ENCODE measurements at places on chromosomes 6 and 20.

DNA sequence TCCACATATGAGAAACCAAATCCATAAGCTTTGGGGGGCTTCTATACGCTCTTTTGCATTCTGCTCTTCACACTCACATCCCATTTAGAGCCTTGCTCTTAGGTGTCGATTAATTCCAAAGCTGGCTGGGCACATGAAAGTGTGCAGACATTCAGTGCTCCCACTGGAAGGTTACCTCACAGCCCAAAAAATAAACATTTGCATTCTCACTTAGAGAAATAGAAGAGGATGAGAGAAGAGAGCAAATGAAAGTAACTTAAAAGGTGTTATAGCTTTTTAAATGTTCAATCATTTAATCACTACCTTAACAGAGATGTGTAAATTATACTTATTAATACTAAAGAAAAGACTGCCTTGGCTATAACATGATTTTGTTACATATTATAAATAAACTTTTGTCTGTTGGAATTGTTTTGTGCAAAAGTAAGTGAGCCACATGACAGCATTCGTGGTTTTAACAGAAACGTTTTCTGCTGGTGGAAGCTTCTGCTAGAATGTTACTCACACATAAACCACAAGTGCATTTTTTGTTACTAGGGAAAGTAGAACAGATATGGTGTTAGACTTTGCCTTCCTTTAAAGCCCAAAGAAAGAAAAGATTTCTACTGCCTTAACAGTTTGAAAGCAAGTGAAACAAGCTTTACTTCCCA lies 116.7 kb downstream of the SIM1 start:
- DNase-seq, result no peak

DNA sequence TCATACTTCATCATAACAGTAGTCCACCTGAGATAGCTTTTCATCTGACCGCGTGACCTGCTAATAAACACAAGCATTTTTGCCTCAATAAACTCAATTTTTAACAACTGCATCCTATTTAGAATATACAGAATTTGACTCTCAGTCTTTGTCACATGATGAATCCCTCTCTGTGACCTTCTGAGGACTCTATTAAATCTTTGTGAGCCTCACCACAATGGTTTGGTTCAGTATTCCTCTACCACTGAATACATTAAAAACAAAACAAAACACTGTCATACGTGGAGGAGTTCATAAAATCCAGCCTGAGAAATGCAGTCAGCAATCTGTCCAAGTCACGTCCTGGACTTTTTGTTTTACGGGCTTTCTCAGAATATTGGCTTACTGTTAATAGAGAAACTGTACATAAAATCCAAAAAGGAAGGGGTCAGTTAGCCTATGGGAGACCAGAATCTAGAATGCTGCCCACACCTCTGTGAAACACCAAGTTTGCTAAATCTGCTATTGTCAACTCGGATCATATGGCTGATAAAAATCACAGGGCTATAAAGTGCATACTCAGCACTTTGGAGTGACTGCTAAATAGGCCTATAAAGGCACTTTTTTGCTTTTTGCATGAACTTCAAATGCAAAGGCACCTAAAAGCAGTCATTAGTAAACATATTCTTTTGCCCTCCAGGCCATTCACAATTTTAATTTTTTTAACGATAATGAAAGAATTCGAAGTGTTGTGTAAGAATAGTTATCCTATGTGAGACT lies 190.3 kb upstream of the HDDC2 start:
- DNase-seq, result no peak

- DNase-seq, result no peak
These were observed 2.2 kb downstream of the QKI start for GRCh38 chr6:163416557-163417253.

GRCh38 chr6:105430685-105431084 lies 27.8 kb upstream of the PREP start:
- DNase-seq, result no peak

DNA sequence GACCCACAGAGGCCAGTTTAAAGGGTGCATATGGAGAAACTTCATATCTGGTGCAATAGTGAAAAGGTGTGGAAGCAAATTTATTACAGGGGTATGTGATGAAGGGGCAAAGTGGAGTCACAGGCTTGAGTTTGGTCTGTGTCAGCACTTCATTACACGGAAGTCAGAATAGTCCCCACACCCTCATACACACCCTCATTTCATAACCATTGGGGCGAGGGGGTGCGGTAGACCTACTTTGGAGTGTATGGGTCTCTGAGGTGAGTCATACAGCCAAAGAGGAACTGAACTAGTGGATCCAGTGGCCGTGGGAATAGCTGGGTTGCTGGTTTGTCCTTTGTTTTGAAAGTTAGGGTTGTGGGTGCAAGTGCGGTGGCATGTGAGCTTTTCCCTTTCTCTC lies 3.3 kb downstream of the TM9SF4 start:
- no peak for DNase-seq

DNA sequence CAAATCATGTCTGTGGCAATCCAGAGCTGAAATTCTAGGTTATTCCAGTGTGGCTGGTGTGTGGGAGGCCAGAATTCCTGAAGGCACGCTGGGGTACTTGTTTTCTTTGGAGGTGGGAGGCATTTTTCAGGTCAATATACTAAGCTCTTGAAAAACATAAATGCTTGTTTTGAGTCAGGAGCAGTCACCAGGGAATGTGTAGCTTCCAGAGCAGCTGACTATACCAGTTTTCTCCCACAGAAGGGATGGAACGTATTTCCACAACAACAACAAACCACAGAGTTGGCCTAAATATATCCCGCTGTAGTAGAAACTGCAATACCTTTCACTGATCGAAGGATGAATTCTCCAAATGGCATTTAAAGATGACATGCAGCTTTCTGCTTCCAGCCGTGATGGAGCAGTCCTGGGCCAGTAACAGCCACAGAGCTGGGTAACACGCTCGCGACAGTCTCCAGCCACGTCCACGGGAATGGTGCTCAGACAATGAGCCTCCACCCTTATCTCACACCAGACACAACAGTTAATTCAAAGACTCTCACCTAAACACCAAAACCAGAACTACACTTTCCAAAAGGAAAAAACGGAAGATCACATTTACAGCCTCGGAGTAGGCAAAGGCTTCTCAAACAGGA lies 23.2 kb downstream of the CHRNA4 start:
- DNase-seq, result no peak

DNA sequence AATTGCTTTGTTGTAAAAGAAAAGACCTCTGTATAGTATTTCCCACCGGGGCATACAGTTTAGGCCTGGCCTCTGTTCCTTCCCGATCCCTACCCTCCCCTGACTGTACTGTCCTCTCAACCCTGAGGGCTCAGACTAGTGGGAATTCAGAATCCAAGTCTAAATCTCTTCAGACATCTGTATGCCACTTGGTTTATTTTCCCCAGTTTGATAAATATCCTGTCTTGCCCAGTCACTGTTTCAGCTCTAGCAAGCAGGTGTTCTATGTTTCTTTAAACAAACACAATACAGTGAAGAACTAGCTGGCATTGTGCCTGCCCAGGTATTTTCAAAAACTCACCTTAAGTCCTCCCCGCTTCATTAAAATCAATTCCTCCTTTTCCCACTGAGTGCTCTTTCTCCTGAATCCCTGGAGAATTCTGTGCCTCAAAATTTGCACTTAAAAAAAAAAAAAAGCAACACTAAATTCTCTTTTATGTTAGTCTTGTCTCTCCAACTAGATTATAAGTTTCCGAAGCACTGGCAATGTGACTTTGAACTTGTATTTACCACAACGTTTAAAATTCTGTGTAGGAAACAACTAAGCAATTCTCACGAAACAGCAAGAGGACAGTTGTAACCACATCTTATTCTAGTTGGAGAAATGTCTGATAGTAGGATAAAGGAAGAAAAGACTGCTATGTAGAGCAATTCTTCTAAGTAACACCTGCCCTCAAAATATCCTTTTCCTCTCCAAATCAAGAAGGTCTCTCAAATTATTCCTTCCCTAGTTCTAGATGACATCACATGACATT lies 112.0 kb upstream of the CARMIL1 start:
- no peak for DNase-seq

DNA sequence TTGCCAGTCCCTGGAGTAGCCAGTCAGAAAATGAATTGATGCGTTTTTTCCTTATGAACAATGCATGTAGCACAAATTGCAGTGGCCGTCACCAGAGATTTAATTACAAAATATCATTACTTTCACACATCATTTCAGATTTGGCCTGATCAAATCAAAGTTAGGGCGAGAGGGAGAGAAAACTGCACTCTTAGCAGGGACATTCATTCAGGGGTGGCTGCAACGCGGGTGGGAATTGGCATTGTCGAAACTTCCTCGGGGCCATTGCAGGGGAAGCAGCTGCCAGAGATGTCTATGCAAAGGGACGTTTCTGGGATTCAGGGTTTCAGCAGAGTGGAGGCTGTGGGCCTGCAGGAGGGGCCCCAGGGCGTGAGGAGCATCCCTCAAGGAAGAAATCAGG lies 76.5 kb upstream of the TOP1 start:
- DNase-seq, result no peak

- DNase-seq, result no peak
These were observed 22.9 kb downstream of the HLA-DRA start for GRCh38 chr6:32462609-32463008.

GRCh38 chr6:105981002-105981887 lies 104.9 kb upstream of the PRDM1 start:
- no peak for DNase-seq

DNA sequence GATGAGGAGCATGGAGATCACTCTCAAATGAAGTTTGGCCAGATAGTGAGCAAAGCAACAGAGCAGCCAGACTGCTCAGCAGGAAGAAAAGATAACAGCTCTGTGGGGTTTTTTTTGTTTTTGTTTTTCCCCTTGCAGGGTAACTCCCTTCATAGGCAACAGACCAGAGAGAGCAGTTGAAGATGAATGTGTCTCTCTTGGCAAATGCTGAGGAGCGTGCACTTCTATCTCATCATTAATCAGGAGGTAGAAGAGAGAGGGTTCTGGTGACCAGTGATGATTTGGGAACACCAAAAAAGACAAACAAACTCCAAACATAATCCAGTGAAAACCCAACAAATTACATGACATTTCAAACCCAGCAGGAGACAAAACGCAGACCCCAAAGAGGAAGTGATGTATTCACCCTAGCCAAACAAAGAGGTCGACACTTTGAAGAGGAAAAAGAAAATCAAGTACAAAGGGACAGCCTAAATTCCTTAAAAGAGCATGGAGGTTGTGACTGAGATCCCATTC lies 66.2 kb upstream of the RREB1 start:
- DNase-seq, result no peak

GRCh38 chr20:48706116-48706656 lies 121.6 kb downstream of the PREX1 start:
- DNase-seq, result no peak

GRCh38 chr6:42165016-42165415 lies 8.1 kb upstream of the GUCA1A start:
- no peak for DNase-seq

DNA sequence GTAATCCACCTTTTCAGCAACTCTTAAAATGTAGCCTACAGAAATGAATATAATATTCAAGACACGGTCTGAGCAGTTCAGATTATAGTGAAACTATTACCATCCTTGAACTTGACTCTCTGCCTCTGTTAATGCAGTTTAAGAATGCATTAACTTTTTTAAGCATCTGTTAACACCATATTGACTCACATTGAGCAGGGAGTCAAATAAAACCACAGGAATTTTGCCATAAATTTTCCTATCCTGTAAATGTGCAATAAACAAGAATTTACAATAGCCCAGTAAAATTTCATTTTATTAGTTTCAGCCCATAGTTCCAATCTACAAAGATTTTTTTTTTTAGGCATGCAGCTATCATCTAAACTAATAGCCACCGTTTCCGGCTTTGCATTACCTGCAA lies 239.2 kb upstream of the DEFB112 start:
- no peak for DNase-seq

GRCh38 chr20:3248167-3248992 lies 9.4 kb upstream of the SLC4A11 start:
- DNase-seq, result no peak

- DNase-seq, result no peak
These were observed 29.6 kb upstream of the TMEM244 start for GRCh38 chr6:129890701-129891100.

DNA sequence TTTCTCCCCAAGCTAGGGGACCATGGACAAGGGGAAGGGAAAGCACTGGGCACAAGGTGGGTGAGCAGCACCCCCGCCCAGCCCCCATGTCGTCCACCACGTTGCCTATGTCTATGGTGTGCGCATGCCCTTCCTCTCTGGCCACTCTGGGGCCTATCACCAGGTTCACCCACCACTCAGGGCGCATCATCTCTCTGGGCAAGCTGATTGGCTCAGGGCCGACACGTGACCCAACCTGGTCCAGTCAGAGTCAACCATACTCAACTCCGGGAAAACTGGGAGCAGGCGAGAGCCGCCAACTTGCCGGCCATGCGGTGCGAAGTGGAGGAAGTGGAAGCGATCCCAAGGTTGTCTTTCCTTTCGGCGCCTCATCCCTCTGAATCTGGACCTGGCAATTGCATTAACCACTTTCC lies 25.9 kb downstream of the ACSS1 start:
- no peak for DNase-seq

DNA sequence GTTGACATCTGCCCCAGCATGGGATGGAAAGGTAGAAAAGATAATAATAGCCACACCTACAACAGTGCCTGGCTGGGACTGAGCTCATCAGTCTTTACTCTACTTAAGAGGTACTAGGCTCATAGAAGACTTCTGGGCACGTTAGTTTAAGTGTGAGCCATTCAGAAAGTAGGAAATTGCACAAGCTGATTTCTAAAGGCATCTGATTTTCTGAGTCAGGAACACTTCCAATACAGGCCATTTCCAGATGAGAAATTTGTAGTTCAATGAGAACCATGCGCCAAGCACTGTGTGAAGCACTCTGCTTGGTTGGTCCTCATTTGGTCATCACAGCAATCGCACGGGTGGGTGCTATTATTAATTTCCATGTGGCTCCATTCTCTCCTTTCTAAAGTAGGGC lies 42.3 kb downstream of the MOCS1 start:
- DNase-seq, result no peak

DNA sequence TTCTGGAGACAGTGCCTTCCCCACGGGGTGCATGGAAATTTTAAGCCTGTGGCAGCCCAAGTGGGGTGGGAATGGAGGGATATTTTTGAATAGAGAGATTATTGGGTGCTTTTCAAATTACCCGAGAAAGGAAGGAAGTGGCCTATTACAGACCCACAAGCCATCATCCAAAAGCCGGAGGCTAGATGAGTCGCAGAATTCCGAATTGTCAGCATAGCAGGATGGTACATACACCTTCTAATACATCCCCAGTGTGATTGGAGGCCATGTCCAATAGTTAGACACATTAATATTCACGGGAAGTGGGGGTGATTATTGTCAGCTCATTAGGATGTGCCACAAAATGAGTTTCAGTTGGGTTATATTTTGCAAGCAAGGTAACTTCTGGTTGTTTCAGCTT lies 133.0 kb downstream of the FIG4 start:
- no peak for DNase-seq

DNA sequence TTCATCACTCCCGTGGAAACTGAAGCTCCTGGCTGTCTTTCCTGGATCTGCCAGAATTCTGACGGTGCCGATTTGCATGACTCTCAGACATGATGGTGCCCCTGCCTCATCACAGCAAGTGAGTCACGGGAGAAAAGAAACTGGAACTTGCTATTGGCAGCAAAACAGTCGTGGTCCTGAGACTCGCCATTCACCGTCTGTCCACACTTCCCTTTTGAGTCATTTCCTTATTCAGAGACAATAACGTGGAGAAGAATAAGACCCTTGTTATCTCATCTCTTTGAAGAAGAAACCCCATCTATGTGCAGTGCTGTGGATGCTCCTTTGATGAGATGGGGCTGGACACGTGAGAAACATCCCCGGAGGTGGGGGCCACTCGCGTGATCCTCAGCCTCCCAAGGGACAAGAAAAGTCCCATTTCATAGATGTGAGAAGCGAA lies 4.2 kb downstream of the GPR31 start:
- DNase-seq, result no peak

GRCh38 chr20:35510951-35511735 lies 18.3 kb downstream of the C20orf173 start:
- DNase-seq, result no peak

All from activated T-cell treated with anti-CD3 and anti-CD28 coated beads for 1 hour (primary cell).